HepG2 (cell line): ENCODE measurements at places on chromosomes 2 and 18.

DNA sequence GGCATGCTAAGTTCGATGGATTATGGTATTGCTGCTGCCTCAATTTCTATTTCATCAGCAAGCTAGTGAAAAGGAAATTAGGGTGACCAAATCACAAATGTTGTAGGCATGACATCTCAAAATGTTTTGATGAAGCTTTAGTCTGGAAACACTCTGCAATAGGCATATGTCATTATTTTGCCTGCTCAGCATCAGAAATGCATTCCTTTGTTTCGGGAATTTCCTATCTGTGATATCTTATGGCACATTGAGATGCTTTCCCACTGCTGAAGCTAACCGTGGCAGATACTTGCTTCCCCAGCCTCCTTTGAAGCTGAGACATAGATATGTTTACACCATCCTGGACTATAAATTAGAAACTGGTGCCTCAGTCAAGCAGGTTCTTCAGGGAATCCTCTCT is 119.7 kb downstream of the CDC42EP3 start:
- no peak for DNase-seq

- DNase-seq, result no peak
These were observed 699.3 kb downstream of the NR4A2 start for GRCh38 chr2:155633060-155633839.

DNA sequence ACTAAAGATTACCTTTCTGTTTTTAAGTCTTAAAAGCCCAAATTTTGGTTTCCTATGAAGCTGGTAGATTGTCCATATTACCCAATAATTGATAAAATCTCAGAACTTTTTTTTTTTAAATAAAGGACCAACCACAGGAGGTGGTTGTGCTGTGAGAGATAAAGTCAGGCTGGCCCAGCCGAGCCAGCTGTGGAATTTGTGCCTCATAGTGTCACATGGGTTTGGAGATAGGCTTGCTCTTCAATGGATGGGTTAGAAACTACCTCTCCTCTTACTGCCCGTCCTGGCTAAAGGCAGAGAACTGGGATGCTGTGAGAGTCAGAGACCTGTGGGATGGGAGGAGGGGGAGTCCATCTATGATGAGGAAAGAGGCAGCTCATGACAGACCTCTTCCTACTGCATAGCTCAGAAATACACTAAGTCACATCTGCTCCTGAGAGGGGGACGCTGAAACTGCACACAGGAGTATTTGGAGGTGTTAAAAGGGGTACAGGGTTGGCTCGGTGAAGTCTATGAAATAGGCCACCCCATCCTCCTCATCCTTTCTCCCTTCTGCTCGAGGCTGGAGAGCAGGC is 99.7 kb upstream of the MGAT4A start:
- no peak for DNase-seq

DNA sequence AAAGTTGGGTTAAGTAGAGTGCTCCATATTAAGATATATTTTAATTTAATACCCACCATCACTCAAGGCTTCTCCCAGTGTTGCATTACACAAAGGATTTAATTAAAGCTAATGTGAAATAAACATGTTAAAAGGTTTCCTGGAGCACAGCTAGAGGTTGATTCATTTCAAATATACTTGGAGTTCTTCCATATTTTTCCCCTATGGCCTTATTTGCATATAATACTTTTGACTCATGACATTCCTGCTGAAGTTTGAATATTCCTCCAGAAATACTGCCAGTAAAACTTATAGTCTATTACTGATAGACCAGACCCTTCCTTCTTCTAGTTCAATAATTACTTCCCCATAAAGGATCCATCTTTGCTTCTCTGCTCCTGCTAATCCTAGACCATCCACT is 227.5 kb downstream of the GULP1 start:
- no peak for DNase-seq

- no peak for DNase-seq
These were observed 1.3 kb downstream of the CYTIP start for GRCh38 chr2:157442636-157443035.

- no peak for DNase-seq
These were observed 185.5 kb downstream of the HDAC4 start for GRCh38 chr2:239215136-239215925.
